ENCODE measurements at places on chromosomes 12 and 14.

DNA sequence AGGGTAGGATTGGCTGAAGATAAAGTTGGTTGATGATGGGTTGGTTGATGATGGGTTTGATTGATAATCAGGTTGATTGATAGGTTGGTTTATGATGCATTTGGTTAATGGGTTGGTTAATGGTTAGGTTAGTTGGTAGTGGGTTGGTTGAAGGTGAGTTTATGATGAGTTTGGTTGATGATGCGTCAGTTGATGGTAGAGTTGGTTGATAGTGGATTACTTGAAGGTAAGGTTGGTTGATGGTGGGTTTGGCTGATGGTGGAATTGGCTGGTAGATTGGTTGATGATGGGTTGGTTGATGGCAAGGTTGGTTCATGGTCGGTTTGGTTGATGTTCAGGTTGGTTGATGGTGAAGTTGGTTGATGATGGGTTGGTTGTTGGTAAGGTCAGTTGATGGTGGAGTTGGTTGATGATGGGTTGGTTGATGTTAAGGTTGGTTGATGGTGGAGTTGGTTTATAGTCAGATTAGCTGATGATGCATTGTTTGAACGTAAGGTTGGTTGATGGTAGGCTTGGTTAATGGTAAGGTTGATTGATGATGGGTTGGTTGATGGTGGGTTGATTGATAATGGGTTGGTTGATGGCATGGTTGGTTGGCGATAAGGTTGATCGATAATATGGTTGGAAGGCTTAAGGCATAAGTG, 146.4 kb downstream of the ADGRD1 start:
- DNase-seq = no peak

GRCh38 chr14:92461891-92462290, 51.7 kb upstream of the RIN3 start:
- no peak for DNase-seq

DNA sequence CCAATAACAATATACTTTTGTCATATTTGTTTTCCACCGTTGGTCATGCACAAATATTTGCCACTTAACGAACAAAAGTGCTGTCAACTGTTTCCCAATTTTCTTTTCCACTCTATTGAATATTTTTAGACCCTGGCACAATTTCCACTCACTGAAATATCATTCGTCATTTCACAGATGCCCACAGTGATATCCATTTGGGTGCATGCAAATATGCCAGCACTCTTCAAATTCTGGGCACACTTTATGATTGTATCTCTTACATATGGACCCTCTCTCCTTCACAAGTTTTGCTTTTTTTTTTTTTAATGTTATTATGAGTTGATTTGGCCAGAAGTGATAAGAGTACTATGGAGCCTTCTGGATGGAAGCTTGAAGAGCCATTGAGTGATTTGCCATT, 1557.3 kb upstream of the FLRT2 start:
- DNase-seq = no peak

GRCh38 chr12:22431693-22432251, 97.3 kb upstream of the ST8SIA1 start:
- no peak for DNase-seq

GRCh38 chr12:27572486-27573255, 48.7 kb downstream of the PPFIBP1 start:
- peak; percentile 46 for DNase-seq

DNA sequence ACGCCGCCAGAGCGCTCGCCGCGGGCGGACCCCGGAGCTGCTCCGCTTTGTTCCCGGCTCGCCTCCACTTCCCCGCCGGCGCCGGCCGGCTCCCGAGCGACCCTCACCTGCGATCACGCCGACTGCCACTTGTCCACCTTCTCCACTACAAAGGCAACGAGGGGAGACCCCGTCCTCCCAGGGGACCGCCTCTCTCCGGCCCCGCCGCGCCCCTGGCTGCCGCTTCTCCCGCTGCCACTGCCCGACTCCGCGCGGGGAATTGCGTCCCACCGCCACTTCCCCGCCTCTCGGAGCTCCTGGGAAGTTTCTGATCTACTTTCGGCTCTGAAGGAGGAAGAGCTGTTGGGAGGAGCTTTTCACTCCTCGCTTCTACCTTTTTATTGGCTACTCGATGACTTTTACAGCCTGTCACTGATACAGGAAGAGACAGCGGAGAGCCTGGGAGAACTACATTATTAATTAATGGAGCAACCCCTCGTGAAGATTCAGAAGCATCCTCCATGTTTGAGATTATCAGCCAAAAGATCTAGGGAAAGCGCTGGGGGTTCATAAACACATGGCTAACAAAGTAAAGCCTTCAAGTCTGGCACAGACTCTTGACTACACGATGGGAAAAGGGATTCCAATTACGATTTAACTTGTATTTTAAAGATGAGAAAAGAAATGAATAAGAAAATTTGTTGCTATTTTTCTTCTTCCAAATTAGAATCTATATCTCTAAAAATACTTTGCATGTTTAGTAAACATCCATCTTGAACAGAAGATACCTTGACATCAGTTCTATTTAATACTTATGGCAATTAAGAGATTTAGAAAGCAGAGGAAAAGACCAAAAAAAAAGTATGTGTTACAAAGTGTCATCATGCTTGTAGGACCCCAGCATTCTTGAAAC, at the start of gene BAZ1A:
Gene BAZ1A (minus strand): TSS at position 330 of the 892 bp plus-strand sequence. CDS start 756 bp downstream, outside the sequence.
- peak; percentile 95 for DNase-seq

GRCh38 chr12:66516561-66516960, 162.3 kb downstream of the GRIP1 start:
- no peak for DNase-seq

DNA sequence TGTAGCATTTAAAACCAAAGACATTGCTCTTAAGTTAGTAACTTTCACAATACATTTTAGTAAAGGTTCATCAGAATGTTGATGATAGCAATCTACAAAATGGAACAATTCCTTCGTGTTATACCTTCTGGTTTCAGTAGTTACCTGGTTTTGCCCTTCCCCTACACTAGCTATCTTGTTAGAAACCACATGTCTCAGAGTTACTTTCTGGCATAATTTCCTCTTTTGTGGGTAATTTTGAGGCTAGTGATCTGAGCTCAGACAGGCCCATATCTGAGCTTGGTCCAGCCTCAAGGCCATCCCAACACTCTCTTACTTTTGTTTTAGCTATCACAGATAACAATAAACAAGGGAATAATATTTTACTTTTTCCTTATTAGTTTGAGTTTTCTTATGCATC, 196.9 kb downstream of the KITLG start:
- DNase-seq = no peak

DNA sequence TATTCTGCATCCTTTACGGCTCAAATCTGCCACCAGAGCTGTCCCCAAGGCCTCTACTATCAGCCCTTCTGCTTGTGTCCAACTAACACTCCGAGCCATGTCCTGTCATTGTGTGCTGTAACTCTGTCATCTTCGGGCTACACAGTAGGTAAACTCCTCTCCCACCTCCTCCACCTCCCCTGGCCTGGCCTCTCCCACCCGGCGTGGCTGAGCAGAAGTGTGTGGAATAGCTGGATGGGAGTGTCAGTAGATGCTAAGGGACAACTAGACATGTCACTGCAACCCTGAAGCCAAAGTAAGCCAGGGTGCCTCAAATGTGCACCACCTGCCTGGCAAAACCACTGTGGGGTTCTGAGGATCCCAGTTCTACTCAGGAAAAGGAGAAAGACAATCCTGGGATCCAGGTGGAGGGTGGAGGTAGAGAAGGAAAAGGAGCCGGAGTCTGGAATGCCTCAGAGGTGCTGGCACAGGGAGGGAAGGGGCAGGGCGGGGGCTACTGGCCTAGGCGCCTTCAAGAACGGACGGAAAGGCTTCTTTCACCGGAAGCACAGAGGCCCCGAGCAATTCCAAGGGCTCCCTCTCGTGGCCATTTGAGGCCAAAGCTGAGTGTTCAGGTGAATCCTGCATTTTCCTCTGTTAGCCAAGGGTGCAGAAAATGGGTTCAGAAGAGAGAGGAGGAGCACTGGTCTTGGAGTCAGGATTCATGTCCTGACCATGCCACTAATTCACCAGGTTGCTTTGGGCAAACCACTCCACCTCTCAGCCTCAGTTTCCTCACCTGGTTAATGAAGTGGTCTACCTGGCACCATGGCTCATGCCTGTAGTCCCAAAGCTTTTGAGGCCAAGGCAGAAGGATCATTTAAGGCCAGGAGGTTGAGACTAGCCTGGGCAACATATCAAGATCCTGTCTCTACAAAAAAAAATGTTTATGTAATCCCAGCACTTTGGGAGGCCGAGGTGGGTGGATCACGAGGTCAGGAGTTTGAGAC, 20.5 kb upstream of the FAM181A start:
- peak; percentile 59 for DNase-seq

GRCh38 chr12:32296567-32296966, 102.8 kb upstream of the FGD4 start:
- no peak for DNase-seq

- no peak for DNase-seq
Measured at GRCh38 chr14:76762411-76763095, 1.3 kb downstream of the VASH1 start.

DNA sequence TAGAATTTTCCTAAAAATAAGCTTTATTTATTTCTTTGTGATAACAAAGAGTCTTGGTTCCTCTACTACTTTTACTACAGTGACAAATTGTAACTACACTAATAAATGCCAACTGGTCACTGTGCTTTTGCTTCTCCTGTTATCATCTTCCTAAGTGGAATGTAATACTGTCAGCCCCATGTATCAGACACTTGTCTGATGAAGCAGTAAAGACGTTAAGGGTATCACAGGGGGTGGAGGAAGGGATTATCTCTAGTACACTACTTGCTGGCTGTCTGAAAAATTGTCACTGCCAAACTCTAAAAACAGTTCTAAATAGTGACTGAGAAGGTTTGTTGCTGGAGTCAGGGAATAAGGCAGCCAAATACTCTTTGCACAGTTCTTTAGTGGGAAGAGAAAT, 11.3 kb downstream of the ASB8 start:
- DNase-seq = no peak

DNA sequence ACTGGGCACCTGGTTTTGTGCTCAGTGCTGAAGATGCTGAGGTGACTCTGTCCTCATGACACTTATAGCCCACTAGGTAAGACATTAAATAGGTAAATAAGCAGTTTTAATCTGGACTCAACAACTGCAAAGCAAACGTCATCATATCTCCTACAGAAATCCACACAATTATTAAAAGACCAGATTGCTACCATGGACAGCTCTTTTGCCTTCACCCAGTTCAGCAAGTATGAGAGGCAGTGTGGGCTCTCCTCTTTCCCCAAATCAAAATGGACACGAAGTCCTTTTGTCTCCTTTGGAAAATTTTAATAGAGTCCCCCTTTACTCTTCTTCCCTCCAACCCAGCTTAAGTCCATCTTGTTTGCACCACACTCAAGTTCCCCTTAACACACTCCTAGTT, 171.1 kb downstream of the RPAP3 start:
- DNase-seq = peak; percentile 14

- peak; percentile 61 for DNase-seq
Measured at GRCh38 chr12:111529424-111530368, 69.4 kb downstream of the ATXN2 start.

DNA sequence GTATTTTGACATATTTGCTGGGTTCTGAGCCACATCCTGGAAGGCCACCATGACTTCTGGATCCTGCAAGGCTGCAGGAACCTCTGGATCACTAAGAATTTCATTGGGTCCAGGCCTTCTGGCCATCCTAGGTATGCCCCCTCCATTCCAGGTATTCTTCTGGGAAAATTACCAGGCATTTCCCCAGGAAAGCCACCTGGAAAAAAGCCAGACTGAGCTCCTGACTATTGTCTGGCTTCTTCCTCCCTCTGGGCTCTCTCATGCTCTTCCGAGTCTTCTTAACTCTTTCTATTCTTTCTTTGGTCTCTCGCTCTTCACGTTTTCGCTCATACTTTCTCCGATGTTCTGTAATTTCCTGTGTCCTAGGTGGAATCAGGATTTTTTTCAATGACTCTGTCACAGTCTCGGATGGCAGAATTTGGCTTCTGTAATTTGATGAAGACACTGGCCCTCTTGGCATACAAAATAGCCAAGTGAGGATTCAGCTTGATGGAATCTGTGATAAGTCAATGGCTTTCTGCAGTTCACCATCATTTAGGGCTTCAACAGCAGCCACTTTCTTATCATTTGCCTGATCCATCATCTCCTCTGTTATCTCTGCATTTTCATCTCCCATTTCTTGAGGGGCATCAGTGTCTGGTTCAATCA, 42.6 kb downstream of the ATP23 start:
- DNase-seq = peak; percentile 37
